Activated CD4-positive, alpha-beta T cell treated with anti-CD3 and anti-CD28 coated beads, Interleukin-2, amount 10 ng/mL, durations not matched to agents 7 days and 5 days (primary cell): ENCODE measurements at places on chromosomes 3 and 15.

DNA sequence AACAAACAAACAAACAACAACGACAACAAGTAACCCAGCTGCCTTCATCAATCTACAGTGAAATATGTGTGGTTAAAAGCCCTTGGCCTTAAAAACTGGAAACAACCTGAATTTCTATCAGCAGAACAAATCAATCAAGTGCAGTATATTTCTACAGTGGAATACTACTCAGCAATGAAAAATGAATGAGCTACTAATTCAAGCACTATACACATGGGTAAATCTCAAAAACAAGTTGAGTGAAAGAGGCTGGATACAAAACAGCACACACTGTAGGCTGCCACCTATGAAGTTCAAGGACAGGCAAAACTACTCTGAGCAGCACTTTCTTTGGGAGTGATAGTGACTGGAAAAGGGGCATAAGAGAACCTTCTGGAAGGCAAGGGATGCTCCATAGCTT lies 395.5 kb upstream of the PROK2 start:
- no peaks in the 10 kb centered on the region for H3K36me3 ChIP-seq
- peaks cover 14% of the 10 kb centered on the region for H3K4me1 ChIP-seq
- H3K4me3 ChIP-seq: no peak overlapping the region
- no peak for DNase-seq

GRCh38 chr3:16849229-16849628 lies 35.5 kb upstream of the PLCL2 start:
- H3K36me3 ChIP-seq: peaks cover 12% of the 10 kb centered on the region
- peaks cover 50% of the 10 kb centered on the region for H3K4me1 ChIP-seq
- H3K27me3 ChIP-seq: peaks cover 1% of the 10 kb centered on the region

GRCh38 chr15:63256433-63257274 lies 20.8 kb upstream of the APH1B start:
- H3K27ac ChIP-seq: no peak overlapping the region
- peaks cover 56% of the 10 kb centered on the region for H3K36me3 ChIP-seq
- peaks cover 8% of the 10 kb centered on the region for H3K4me1 ChIP-seq
- no peaks in the 10 kb centered on the region for H3K27me3 ChIP-seq

DNA sequence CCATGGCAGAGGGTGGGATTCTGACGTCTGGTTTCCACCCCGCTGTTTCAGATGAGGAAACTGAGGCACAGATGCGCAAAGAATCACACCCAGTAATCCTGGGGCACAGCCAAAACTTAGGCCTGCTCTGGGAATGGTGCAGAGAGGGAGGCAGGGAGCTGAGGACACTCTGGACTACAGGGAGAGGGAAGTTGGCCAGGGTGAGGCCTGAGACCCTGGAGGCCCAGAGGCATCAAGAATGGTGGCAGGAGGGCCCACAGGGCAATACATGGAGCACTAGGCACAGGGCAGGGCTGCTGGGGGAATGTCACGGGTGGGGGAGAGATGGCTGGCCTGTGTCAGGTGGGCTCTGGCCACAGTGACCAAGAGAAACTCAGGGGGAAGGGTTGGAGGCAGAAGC lies 63.6 kb downstream of the TLE3 start:
- no peak overlapping the region for H3K4me3 ChIP-seq
- H3K27ac ChIP-seq: no peak overlapping the region
- H3K36me3 ChIP-seq: no peaks in the 10 kb centered on the region

GRCh38 chr3:52827866-52828376 lies 2.6 kb downstream of the ITIH4 start:
- H3K36me3 ChIP-seq: no peaks in the 10 kb centered on the region
- H3K27ac ChIP-seq: no peak overlapping the region
- no peak overlapping the region for H3K4me3 ChIP-seq
- DNase-seq: no peak
- no peaks in the 10 kb centered on the region for H3K27me3 ChIP-seq
- peaks cover 4% of the 10 kb centered on the region for H3K4me1 ChIP-seq

GRCh38 chr3:42667096-42667522 lies 13.6 kb downstream of the ZBTB47 start:
- no peaks in the 10 kb centered on the region for H3K4me1 ChIP-seq
- no peaks in the 10 kb centered on the region for H3K27me3 ChIP-seq
- H3K4me3 ChIP-seq: no peak overlapping the region
- DNase-seq: no peak
- no peaks in the 10 kb centered on the region for H3K36me3 ChIP-seq
- no peak overlapping the region for H3K27ac ChIP-seq

DNA sequence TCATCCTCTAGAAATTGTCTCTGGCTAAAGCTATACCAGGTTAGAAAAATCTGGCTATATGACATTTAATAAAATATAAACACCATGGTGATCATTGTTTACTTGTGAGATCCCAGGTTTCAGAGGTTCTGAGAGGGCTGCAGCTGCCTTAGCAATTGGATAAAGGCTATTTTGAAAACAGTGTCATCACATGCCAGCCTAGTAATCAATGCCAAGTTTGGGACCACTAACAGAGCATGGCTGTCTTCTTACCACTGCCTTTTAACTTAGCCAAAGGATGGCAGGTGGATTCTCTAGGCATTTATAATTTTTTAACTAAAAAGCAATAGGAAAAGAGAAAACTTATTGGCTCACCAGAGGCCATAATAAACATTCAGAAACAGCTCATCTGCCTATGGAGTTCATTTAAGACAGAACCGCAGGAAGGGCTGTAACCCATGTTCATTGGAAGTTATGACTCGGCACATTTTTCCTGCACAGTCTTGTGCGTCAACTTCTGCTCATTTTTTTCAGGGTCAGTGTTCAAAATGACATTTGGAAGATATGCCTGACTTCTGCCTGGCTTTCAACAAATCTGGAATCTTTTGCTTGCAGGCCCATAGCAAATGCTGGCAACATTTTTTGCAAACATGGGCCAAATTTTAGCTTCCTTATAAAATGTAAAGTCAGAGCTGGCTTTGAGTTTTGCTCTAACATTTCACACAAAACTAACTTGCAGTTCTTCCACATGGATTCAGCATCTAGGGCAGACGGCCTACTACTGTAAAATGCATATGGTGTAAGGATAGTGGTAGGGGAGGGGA lies 476.0 kb upstream of the TBL1XR1 start:
- no peaks in the 10 kb centered on the region for H3K4me1 ChIP-seq
- no peak for DNase-seq
- H3K36me3 ChIP-seq: no peaks in the 10 kb centered on the region
- no peak overlapping the region for H3K27ac ChIP-seq
- no peaks in the 10 kb centered on the region for H3K27me3 ChIP-seq
- no peak overlapping the region for H3K4me3 ChIP-seq

GRCh38 chr3:7436542-7436941 lies 575.6 kb downstream of the GRM7 start:
- H3K27me3 ChIP-seq: no peaks in the 10 kb centered on the region
- no peaks in the 10 kb centered on the region for H3K36me3 ChIP-seq
- no peak overlapping the region for H3K27ac ChIP-seq
- H3K4me1 ChIP-seq: no peaks in the 10 kb centered on the region
- no peak for DNase-seq

DNA sequence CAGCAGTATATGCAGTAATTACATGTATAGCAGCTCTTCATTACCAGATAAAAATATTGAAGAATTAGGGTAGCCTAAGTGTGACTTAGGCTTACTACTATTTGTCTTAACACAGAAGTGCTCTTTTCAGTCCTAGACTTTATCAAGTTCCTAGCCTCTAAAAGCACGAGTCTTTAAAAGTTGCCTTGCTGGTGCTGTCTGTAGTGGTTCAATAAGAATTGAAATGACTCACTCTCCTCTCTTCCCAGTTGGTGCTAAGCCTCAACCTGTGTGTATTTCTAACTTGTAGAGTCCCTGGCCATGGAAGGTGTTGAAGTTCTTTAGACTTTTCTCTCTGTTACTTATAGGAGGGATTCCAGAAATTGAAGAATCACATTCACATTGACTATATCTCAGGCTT lies 395.4 kb upstream of the THRB start:
- no peak overlapping the region for H3K27ac ChIP-seq
- no peak overlapping the region for H3K4me3 ChIP-seq
- DNase-seq: no peak
- H3K4me1 ChIP-seq: no peaks in the 10 kb centered on the region
- no peaks in the 10 kb centered on the region for H3K27me3 ChIP-seq

DNA sequence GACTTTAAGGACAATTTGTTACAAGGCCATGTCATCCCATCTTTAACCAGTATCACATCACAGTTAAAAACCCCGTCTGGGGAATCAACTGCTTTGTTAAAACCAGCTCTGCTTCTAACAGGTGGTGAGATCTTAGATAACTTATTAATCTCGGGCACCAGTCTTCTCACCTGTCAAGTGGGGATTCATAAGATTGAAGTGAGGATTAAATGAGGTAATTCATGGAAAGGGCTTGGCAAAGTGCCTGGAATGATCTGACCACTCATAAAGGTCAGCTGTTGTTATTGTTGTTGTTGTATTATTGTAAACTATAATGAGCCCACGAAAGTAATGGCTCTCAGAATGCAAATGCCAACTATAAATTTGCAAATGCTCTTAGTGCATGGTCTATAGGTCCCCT lies 30.1 kb upstream of the SLC24A5 start:
- H3K36me3 ChIP-seq: no peaks in the 10 kb centered on the region
- no peaks in the 10 kb centered on the region for H3K4me1 ChIP-seq
- no peak overlapping the region for H3K4me3 ChIP-seq
- no peak for DNase-seq

- H3K36me3 ChIP-seq: peaks cover 6% of the 10 kb centered on the region
- no peak for DNase-seq
- no peak overlapping the region for H3K4me3 ChIP-seq
- no peak overlapping the region for H3K27ac ChIP-seq
- H3K27me3 ChIP-seq: no peaks in the 10 kb centered on the region
- H3K4me1 ChIP-seq: peaks cover 3% of the 10 kb centered on the region
Observed at GRCh38 chr3:57826952-57827723, 71.0 kb downstream of the SLMAP start.

GRCh38 chr3:44596621-44597020 lies 11.9 kb downstream of the ZNF660 start:
- DNase-seq: no peak
- no peak overlapping the region for H3K4me3 ChIP-seq

DNA sequence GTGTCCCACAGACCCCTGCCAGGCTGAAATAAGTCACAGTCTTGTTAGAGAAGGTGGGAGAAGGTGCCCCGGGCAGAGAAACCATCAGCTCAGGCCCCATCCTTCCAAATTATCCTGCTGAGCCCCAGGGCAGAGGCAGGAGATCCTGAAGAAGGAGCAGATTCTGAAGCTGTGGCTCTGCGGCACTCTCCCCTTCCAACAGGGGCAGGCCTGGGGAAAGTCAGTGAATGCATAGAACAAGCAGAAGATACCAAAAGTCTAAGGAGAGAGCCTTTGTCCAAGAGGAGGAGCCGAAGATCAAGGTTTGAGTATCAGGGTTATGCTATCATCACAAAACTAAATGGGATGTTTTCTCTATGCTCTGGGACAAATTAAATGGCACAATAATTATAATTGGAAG lies 249.3 kb downstream of the XXYLT1 start:
- no peaks in the 10 kb centered on the region for H3K36me3 ChIP-seq
- no peak overlapping the region for H3K27ac ChIP-seq
- DNase-seq: no peak
- H3K4me1 ChIP-seq: peaks cover 2% of the 10 kb centered on the region
- H3K27me3 ChIP-seq: peaks cover 26% of the 10 kb centered on the region
- H3K4me3 ChIP-seq: no peak overlapping the region

- no peaks in the 10 kb centered on the region for H3K36me3 ChIP-seq
- no peak overlapping the region for H3K27ac ChIP-seq
Observed at GRCh38 chr3:5809586-5810246, 622.2 kb downstream of the EDEM1 start.

- no peak overlapping the region for H3K27ac ChIP-seq
- no peak for DNase-seq
Observed at GRCh38 chr3:115187149-115187757, 40.2 kb upstream of the ZBTB20 start.

- H3K4me1 ChIP-seq: no peaks in the 10 kb centered on the region
- DNase-seq: no peak
- no peaks in the 10 kb centered on the region for H3K36me3 ChIP-seq
- no peak overlapping the region for H3K27ac ChIP-seq
Observed at GRCh38 chr15:72389231-72389630, 8.9 kb upstream of the TMEM202 start.

GRCh38 chr3:175316799-175317198 lies 457.7 kb downstream of the NAALADL2 start:
- no peak overlapping the region for H3K4me3 ChIP-seq
- DNase-seq: no peak
- H3K4me1 ChIP-seq: no peaks in the 10 kb centered on the region
- no peaks in the 10 kb centered on the region for H3K36me3 ChIP-seq
- no peaks in the 10 kb centered on the region for H3K27me3 ChIP-seq
